Type B pancreatic cell (in vitro differentiated cells): ENCODE measurements at places on chromosomes 6 and 20.

DNA sequence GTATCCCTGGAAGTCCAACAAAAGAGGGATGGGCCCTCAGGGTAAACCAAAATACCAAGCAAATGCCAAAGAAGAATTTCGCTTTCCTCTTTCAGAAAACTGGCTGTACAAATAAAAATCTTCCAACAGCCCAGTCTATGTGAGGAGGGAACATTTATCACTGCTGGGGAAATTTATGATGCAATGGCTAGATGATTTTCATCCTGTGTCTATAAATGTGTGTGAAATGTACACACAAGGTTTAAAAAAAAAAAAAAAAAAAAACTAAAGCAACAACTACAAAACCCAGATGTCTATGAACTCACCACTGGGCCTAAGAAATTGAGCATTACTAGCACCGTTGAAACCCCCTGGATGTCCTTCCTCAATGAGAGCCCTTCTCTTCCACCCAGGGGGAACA is 68.7 kb upstream of the SLC4A11 start:
- DNase-seq: no peak

- DNase-seq: no peak
These were observed 56.6 kb upstream of the POU3F2 start for GRCh38 chr6:98777762-98778161.

DNA sequence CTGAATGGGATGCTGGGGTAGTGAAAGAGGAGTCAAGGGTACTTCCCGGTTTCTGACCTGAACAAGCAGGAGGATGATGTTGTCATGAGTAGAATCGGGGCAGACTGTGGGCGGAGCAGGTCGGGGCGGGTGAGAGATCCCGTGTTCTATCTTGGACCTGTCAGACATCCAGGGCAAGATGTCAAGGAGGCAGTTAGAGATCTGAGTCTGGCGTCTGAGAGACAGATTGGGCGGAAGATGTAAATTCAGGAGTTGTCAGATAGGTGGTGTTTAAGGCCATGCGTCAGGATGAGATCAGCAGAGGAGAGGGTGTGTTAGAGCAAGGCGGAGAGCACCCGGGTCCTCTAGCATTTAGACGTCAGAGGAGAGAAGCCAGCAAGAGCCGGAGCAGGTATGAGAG is 115.5 kb downstream of the DLGAP4 start:
- DNase-seq: no peak

DNA sequence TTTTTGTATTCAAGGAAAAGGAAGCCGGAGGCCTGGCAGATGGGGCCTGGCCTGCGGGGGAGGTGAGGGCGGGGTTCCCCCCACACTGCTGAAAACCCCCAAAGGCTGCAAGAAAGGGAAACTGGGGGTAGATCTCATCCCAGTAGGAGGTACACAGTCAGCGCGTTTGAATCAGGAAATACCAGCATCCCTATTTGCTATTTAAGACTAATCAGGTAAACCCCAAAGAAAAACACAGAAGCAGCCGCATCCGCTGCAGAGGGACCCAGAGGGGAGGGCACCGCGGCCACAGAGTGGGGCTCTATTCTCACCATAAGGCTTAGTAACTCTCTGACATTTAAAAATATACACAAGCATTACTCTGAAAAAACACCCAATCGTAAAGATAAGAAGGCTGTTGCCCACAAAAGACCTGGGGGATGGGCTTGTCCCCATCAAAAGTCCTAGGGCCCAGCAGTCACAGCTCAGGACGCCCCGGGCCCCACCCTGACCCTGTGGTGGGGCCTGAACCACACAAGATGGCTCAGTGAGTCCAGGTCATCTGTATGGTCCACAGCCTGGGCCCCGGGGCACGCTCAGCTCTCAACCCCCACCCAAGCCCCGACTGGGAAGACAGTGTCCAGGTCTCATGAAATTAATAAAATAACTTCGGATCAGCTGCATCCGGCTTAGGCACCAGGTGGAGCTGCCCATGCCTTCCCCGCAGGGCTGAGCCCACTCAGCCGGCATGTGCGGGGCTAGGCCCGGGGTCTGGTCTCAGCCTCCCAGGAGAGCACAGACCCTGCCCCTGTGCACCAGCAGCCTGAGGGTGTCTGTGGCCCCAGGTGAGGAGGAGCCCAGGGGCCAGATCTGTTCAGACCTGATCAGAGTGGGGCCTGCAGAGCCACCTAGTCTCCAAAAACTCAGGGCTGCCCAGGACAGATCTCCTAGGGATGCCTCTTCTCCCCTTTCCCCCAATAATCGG is 31.0 kb downstream of the KCNQ2 start:
- no peak for DNase-seq

GRCh38 chr6:3351105-3351676 is 92.4 kb downstream of the PSMG4 start:
- DNase-seq: no peak

DNA sequence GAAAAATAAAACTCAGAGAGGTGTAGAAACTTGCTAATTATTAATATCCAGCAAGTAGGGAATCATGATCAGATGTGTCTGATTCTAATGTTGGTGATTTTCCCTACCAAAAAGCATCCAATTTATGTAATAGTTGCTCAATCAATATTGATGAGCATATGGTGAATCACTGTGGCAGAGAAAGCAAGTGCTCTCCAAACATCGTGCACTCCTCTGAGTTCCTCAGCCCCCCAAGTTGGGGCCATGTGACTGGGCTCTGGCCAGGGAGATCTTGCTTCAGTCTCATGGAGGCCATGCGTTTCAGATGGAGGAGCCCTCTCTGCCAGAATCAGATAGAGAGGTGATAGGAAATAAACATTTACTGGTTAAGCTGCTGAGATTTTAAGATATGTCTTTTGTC is 133.2 kb upstream of the LY86 start:
- no peak for DNase-seq

DNA sequence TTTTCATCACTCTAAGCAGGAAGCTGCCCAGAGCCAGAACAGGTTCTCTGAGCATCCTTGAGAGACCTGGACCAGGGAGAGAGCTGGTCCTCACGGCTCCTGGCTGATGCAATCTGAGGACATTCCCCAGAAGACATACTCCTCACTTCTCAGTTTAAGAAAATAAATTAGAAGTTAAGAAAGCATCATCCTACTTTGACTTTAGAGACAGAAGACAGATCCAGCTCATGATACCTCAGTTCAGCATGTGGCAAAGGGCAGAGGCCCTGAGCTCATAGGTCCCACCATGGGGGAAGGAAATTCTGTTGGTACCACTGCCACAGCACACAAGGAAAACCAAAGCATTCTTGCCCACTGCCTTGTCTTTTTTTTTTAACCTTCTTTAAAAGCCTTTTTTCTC is 378.1 kb upstream of the JARID2 start:
- no peak for DNase-seq

GRCh38 chr20:49594931-49595315 is 27.0 kb upstream of the PTGIS start:
- DNase-seq: no peak

DNA sequence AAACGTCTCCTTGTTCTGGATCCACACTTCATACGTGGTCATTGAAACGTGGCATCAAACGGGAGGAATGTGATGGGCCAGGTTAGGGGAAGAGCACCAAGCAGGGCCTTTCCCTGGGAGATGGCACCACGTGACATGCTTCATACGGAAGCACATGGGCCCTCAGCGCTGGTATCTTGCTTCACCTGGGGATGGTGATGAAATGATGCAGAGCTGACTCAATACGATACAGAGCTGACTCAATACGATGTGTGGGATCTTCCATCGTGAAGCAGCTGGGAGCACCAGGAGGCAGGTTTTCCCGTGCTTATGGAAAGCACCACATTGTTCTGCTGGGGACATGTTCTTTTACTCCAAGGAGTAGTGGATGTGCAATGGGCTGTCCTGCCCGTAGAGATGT is 22.5 kb upstream of the TAGAP start:
- DNase-seq: no peak

- no peak for DNase-seq
These were observed 569 bp upstream of the CDC5L start for GRCh38 chr6:44386929-44387345.

- DNase-seq: no peak
These were observed 72.9 kb upstream of the DSP start for GRCh38 chr6:7468382-7469081.

GRCh38 chr6:28449056-28449455 is 5.8 kb upstream of the ZSCAN23 start:
- DNase-seq: no peak

DNA sequence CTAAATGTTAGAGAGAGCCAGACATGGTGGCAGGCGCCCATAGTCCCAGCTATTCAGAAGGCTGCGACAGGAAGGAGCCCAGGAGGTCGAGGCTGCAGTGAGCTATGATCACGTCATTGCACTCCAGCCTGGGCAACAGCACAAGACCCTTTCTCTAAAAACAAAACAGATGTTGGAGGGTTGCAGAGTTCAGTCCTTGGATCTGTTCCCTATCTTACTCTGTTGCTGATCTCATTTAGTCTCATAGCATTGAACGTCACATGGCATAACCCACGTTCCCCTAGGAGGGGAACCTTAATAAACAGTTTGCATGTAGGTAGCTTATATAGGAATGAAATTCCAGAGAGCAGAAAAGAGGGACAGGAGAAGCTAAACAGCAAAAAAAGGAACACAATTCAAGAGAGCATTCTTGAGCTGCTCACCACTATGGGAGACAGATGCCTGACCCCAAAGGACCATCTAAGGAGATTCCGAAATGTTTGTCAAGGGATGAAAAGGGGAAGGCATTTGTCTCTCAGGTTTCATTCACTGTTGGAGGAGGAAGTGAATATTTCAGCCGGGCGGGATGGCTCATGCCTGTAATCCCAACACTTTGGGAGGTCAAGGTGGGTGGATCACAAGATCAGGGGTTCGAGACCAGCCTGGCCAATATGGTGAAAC is 54.6 kb upstream of the PIM1 start:
- no peak for DNase-seq

DNA sequence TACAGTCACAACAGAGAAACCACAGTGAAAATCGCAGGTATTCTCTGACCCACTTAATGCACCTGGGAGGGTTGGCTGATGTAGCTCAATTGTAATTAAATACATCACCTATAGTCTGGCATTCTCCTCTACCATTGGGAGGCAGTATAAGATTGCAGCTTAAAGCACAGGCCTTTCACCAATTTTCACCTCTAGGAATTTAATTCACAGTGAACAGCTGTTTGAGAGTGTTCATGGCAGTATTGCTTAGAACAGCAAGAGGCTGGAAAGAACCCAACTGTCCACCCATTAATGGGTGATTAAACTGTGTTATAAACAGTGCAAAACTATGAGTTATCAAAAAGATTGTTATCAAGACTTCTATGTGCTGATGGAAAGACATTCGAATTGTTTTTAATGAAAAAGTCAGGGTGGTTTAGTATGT is 2.0 kb downstream of the EDEM2 start:
- no peak for DNase-seq

- no peak for DNase-seq
These were observed 41.7 kb downstream of the MOCS1 start for GRCh38 chr6:39892490-39893129.

- DNase-seq: no peak
These were observed 189.5 kb upstream of the TENT5A start for GRCh38 chr6:81942067-81942370.

- no peak for DNase-seq
These were observed 857.6 kb upstream of the SLC35B3 start for GRCh38 chr6:9292975-9293374.

DNA sequence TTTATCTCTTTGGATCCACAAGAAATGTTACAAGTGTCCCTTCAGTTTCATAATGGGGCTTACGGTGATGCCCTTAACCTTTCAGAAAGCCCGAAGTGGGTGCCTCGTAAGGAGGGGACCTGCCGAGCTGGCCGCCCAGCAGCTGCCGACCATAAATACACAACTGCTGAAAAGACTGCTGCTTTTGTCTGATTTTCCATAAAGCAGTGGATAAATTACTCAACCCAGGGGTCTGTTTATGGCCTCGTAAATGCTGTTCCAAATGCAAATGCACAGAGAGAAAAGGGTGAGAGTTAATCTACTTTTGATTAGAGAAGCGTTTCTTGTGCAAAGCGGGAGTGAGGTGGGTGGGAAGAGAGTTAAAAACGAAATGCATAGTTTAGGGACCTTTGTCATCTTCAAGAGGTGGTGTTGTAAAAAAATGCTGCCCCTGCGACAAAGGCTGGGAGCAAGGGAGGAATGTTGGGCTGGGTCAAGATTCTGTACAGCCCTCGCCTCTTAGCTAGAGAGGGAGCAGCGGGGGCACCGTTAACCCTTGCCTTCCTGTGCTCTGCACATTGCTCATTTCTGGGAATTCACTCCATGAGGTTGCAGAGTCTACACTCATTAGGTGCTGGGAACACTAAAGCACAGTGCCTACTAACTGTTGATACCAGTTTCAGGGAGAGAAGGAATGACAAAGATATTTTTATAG is 112.0 kb upstream of the MTHFD1L start:
- DNase-seq: no peak

- no peak for DNase-seq
These were observed 931 bp upstream of the EBF4 start for GRCh38 chr20:2691663-2692035.

DNA sequence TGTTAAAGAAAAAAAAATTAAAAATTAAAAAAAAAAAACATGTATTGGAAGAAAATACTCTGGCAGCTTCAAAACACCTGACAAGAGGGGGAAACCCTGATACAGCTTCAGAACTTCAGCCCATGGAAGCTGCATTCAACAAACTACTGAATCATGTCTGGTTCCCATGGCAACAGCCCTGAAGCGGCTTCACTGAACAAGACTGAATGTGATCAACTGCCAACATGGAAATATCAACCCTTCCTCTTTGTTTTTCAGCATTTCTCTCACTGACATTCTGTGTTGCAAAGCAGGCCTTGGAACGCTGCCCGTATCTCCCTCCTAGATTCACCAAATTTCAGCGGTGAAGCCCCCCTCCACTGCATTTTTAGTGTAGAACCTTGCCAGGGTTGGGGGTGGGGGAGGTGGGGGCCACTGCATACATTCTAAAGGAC is 91.3 kb upstream of the SHLD1 start:
- no peak for DNase-seq
